Activated naive CD4-positive, alpha-beta T cell treated with anti-CD3 and anti-CD28 coated beads, Interleukin-2, amount 50 U/mL, for 16 hours (primary cell): ENCODE measurements at places on chromosomes 4 and X.

GRCh38 chrX:629230-630006, 1.2 kb upstream of the SHOX start:
- no peak for DNase-seq

GRCh38 chr4:44927399-44928380, 201.3 kb upstream of the GNPDA2 start:
- no peak for DNase-seq

DNA sequence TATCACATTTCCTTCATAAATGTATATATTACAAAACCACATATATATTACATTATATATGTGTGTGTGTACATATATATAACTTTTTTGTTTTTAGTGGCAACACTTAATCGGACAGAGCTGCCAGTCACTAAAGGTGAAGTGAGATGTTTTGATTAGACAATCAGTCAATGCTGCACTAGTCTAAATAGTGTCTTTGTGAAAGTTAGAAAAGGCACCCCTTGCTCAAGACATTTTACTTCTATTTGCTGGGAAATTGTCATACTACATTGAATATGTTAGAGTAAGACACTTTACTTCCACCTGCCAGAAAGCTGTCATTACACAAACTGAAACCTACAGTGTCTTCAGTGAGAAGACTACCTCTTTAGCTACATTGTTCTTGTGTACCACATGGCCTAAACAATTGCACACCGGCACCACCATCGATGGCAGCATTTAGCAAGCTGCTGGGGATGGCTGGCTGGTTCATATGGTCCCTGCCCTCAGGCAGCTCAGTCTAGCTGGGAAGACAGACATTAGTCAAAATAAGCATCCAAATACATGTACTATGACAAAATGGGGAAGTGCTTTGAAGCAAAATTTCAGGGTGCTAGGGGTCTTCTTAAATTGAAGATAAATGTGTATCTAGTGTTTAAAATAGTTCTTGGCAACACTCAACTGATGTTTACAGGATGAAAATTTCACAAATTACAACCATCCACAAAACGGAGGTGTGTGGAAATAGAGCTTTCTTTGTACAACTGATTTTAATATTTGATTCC, 148.1 kb upstream of the GATB start:
- DNase-seq, result no peak

GRCh38 chrX:130184857-130185256, 13.1 kb downstream of the RAB33A start:
- DNase-seq, result no peak

DNA sequence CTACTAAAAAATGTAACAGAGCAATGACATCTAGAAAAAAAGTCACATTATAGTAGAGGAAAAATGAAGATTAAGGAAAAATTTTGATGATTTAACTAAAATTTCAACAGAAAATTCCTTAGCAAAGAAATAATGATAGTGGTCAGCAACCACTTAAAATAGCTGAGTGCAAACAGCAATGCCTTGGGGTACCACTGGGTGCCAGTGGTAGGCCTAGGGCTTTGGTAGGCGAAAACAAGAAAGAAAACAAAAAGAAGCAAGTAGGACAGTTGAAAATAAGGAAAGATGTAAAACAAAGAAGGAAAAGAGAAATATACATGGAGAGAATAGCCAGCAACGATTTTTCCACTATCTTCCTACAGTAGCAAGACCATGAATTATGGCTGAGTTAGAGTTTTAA, 313.5 kb upstream of the IRS4 start:
- DNase-seq, result no peak

GRCh38 chr4:14157262-14157661, 529.7 kb upstream of the BOD1L1 start:
- no peak for DNase-seq

DNA sequence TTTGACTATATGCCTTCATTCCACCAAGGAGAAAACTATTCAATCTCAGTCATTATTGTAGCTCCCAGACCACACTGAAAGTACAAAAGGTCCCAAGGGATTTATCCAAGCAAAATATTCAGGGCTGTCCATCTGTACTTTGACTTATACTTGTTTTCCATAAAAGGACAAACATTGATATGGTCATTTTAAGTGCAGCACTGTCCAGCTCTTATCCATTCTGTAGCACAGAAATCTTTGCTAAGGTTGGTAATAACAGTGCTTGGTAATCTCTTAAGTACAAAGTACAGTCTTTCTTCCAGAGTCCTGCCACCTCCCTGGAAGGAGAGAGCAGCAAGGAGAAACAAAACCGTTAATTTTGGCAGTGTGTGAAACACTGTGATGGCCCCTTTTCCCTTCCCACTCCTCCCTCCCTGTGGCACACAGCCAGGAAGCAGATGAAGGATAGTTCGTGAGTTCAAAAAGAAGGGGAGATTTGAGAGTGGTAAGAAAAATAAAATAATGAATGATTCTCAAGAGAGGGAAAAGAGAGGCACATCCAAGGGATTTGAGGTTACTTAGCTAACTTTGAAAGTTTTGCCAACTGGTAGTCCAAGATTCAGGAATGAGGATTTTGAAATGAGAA, 6.8 kb upstream of the CXCL2 start:
- no peak for DNase-seq

DNA sequence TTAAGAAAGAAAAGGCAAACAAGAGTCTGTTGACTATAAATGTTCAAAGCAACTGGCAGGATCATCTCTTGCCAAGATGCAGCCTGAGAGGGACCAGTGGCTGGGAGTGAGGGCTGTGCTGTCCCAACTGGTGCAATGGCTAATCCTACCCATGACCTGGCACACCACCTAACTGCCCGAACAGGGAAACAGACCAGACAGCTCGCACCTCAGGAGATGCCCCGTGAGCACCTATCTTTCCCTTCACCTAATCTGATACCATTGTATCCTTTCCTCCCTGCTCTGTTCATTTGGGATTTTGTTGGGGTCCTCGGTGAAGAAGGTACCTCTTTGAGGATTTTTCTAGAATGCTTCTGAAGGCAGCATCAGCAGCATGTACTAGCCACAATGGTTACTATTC, 206.5 kb upstream of the MAMLD1 start:
- DNase-seq, result no peak

GRCh38 chrX:71228063-71228642, 5.1 kb downstream of the GJB1 start:
- DNase-seq, result no peak

- no peak for DNase-seq
Measured at GRCh38 chr4:146061610-146062334, 113.7 kb upstream of the LSM6 start.

- DNase-seq, result no peak
Measured at GRCh38 chrX:10922159-10922558, 189.0 kb upstream of the HCCS start.

- no peak for DNase-seq
Measured at GRCh38 chrX:19724409-19724808, 163.0 kb downstream of the SH3KBP1 start.

- no peak for DNase-seq
Measured at GRCh38 chrX:27439771-27440170, 23.4 kb downstream of the PPP4R3C start.

GRCh38 chr4:145830699-145831098, 107.9 kb downstream of the ZNF827 start:
- DNase-seq, result no peak
